Fibroblast of skin of scalp (primary cell): ENCODE measurements at places on chromosomes 4 and X.

- DNase-seq: no peak
These were observed 132.1 kb upstream of the NPY2R start for GRCh38 chr4:155076256-155076785.

DNA sequence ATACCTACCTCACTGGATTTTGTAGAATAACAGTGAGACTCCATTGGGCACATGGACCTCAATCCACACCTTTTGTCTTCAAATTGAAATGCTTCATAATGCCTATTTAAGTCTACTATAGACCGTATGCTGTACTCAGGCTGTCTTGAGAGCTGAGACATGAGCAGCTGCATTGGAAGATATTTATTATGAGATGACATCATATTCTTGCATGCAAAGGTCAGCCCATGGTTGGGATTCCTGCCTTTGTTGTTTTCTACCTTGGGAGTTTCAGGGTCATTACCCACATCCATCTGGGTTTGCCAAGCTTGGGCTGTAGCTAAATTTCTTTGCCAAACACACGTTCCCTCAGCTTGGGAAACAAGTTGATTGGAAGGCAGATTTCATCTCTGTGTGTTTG is 33.2 kb upstream of the MAMLD1 start:
- no peak for DNase-seq

GRCh38 chr4:130393231-130393630 is 1297.3 kb downstream of the C4orf33 start:
- peak; percentile 47 for DNase-seq

DNA sequence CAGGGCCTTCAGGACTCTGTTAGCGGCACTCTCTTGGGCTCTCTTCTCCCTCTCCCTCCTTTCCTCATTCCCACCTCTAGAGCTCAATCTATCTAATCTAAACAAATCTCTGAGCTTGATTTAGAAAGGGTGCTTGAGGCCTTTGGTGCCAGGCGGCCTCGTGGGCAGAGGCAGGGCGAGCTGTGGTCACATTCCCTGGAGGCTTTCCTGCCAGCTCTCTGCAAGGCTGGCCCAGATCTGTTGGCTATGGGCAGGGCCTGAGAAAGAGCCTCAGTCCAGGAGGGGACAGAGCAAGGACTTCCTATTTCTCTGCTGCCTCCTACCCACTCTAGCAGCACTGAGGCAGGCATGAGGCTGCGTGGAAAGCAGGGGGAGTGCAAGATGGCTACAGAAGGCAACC is 38.6 kb downstream of the PJA1 start:
- DNase-seq: no peak

- peak; percentile 39 for DNase-seq
These were observed 755 bp downstream of the ANKRD17 start for GRCh38 chr4:73257651-73258435.

- peak; percentile 32 for DNase-seq
These were observed 10.2 kb downstream of the HGFAC start for GRCh38 chr4:3451956-3452355.

DNA sequence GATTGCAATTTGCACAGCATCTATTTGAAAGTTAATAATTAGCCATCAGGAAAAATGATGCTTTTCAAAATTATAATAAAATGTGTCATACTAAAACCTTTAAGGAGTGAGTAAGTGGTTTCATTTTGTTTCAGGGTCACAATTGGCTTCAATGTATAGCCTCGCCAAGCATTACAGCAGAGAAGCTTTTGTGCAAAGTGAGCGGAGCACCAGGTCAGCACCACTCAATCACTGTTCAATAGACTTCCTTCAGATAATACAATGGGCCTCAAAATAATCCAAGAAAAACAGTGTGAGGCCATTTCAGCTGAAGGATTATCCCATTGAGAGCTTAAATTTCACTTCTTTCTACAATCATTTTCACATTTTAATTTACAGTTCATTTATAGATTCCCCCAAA is 409.2 kb upstream of the SLIT2 start:
- no peak for DNase-seq

- no peak for DNase-seq
These were observed 67.6 kb upstream of the GUCY1A1 start for GRCh38 chr4:155599085-155599484.

DNA sequence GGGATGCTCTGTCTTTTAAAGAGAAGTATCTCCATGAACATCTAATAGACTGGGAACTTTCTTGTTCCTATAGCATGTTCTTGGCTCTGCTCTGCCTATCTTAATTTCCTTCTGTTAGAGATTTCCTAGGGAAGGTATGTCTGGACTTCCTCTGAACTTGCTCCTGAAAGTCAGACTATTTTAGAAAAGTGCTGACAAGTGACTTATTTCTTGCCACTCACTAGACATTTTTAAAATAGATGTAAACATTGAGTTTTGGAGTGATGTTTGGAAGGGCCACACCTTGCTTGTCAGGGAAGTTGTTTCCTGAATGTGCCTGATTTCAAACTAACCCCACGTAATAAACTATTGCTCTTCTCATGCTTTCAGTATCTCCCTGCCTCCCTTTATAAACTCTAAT is 62.4 kb upstream of the ATP8A1 start:
- DNase-seq: no peak

DNA sequence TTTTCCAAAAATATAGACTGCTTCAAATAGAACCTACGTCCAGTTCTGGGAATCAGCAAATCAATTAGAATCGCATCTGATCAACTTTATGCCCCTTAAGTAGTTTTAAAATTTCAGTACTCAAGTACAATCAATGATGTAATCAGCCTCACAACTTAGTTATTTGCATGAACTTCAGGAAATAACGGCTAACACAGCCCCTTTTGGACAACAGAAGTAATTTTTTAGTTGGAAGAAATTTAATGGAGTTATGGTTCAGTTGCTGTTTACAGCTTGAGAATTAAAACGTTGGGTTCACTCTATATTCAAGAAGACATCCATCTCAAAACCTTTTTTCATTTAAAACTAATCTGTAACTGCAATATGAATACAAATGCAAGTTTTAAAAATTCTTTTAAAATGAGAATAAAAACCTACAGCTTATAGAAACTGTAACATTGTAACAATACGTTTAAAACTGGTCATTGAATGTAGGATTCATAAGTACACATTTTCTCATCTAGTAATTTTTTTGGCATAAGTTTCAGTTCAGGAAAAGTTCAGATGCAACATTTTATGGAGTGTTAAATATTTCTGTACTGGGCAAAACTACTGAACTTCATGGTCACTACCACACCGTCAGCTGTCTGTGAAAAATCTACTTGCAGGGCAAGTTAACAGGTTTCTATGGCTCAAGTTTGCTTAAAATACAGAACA is 956 bp downstream of the TAPT1 start:
- peak; percentile 43 for DNase-seq

- no peak for DNase-seq
These were observed 83.9 kb downstream of the BEND2 start for GRCh38 chrX:18136816-18137215.
